ENCODE measurements at places on chromosomes 5 and 9. TPM values are rescaled to one million over a fixed set of nuclear protein-coding genes. Genes with fewer than 3 reads are reported as not detected.

The SLC36A3 gene
- total RNA-seq = not detected

The GARNL3 gene
- total RNA-seq = 13.1 TPM

The EDIL3 gene
- 1.7 TPM for total RNA-seq

GRCh38 chr5:81922854-81923279, 49.0 kb upstream of the ATG10 start:
- no peak for DNase-seq

The GMCL2 gene
- not detected for total RNA-seq

The INSL4 gene
- total RNA-seq = not detected

The SPINK4 gene
- not detected for total RNA-seq

The ANKRD31 gene
- total RNA-seq = 0.05 TPM

- DNase-seq = no peak
Observed at GRCh38 chr9:83424831-83425230, 113.4 kb downstream of the FRMD3 start.

The ADAMTS19 gene
- 0.95 TPM for total RNA-seq

The GRXCR2 gene
- total RNA-seq = 5.5 TPM

The CNTLN gene
- 3.8 TPM for total RNA-seq

DNA sequence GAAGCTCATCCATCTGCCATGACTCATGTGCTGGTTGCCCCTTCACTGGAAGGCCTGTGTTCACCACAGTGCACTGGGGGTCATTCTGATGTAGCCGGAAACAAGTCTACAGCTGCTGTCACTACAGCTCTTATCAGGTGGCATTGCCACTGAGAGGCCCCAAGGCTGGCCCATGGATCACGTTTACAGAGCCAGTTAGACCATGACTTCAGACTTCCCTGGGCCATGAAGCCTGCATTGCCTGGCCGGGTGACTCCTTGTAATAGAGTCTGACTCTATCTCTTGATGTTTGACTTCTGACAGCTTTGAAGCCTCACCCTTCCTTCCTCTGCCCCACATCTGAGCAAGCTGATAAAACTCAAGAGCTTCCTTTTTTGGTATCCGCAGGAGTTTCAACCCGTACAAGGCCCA, 473.5 kb upstream of the DAP start:
- DNase-seq = peak; percentile 50

DNA sequence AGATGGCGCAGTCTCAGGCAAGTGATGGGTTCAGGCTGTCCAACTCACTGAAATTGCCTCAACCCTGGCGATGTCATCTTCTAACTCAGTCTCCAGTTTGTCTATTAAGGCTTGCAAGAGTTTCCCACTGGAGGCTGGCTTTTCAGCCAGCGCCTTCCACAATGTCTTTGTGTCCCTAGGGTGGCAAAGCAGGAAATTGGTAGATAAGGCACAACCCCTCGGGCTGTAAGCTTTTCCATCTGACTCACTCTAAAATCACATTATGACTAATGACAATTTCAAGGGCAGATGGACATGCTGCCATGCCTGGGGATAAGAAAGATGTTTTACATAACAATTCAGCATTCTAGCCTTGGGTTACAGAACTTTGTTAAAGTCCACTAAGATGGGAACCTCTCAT, 61.9 kb downstream of the MROH2B start:
- DNase-seq = no peak

- DNase-seq = no peak
Observed at GRCh38 chr5:37859805-37860204, 20.0 kb upstream of the GDNF start.

DNA sequence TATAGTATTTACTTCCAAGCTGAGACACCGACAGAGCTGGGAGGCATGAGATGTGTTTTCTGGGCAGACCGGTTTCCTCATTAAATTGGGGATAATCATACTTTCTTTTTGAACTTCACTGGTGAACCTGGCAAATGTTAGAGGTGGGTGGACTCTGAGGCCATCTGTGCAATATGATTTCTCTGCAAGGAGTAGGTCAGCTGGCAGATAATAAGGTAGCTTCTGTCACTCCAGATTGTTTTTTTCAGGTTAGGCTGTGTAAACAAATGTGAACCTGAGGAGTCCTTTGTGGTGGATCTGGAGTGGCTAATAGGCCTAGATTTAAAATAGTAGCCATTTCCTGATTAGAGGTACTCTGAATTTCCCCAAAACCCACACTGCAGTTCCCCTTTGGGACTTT, 75.4 kb upstream of the S1PR3 start:
- no peak for DNase-seq

GRCh38 chr5:58410441-58410840, 49.4 kb downstream of the PLK2 start:
- no peak for DNase-seq

- no peak for DNase-seq
Observed at GRCh38 chr5:173963182-173963838, 25.7 kb upstream of the C5orf47 start.

The SHC3 gene
- total RNA-seq = 1.1 TPM

- DNase-seq = no peak
Observed at GRCh38 chr5:143582869-143583268, 179.4 kb upstream of the NR3C1 start.

The SLC36A2 gene
- 0.60 TPM for total RNA-seq

DNA sequence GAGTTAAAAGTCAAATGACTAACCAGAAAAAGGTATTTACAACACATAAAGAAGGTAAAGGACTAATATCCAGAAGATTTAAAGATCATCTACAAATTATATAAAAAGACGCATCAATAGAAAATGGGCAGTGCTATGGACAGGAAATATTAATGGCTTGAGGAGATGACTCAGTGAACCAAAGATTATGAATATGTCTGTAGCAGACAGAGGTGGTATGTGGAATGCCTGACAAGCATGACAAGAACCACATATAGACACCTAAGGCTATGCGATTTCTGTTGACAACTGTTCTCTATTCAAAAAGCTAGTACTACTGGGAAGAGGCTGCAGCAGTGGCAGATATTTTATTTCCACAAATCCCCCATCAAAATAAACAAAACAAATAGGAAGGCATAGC, 177.0 kb upstream of the SH3GL2 start:
- DNase-seq = no peak

DNA sequence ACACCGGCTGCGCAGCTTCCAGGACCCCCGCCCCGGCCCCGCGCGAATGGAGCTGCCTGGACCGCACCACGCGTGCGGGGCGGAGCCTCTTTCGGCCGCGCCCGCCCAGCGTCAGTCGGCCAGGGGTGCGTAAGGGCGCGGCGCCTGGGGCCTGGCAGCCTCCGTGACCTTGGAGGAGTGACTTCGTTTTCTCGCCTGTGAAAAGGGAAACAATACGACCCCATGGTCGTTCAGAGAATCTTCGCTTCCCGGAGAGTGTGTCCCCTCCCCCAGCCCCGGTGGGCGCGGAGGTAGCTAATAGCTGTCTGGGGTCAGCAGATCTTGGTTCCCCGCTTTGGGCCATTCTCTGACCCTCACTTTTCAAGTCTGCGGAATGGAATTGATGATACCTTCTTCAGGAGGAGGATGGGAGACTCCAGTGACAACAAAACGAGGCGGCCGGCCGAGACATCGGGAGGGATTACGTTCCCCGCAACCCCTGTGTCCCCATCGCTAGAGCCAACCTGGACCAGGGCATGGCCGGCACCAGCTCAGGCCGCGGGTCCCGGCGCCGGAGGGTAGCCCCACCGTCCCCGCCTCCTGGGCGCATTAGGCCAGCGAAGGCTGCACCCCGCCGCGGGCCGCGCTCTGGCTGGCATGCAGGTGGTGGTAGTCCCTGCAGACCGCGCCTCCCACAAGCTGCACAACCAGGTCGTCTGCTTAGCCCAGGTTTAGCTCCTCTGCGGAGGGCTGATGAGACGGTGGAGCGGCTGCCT, 5.5 kb upstream of the CDHR2 start:
- peak; percentile 92 for DNase-seq

DNA sequence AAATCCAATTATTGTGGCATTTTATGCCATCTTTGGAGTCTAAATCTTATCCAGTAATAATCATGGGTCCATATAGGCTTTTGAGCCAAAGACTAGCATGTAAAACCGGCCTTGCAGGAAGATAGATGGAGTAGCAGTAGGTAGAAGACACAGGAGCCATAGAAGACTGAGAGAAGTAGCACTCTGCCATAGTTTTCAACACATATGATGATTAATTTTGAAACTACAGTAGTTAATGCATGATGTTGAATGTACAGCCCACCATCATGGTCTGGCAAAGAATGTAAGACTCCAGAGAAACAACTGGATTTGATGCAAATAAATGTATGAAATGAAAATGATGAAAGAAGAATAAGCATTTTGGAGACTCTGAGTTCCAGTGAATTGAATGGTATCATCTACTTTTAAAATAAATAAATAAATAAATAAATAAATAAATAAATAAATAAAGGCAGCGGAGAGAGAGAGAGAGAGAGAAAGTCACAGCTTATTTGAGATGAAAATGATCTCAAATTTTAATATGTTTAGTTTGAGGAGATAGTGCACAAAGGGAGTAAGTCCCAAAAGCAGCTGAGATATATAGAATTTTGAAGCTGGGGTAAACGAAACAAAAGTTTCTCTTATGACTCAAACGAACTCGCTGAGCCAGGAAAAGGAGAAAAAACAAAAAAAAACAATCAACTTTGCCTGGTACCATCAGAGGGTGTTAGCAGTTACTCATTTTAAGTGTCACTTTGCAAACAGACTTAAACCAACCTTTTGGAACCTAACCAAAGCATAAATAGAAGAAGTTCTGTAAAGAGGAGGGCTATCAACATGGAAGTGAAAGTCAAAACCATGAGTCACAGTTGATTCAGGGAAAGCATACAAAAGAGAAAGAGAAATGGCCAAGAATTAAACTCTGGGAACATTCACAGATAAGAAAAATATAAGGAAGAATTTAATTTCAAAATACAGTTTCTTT, 388.7 kb downstream of the CETN3 start:
- DNase-seq = no peak

DNA sequence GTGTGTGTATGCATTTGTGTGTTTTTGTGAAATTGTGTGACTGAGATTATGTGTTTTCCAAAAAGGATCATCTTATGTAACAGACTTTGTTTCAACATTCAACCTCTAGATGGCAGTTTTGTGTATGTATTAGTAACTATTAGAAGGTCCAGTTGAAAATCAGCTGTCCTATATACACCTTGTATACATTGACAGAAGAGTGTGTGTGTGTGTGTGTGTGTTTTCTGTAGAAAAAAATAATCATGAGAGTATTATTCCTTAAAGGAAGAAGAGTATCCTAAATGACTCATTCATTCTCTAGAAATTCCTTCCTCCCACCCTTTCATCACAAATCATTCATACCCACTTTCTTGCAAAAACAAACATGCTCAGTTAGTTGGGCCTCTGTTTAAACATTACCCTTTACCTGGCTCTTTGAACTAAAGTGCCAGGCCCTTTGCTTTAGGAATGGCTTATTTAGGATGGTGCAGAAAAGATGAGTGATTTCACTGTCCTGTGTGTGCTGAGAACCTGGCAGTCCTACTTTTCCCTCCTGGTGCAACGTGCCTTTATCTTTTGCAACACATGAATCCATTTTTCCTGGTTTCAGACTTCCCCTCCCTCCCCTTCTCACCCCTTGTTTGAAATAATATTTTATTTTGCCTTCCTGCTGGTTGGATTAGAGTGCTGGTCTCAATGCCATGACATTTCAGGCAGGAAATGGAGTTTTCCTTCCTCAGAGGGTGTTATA, 152.2 kb downstream of the ARHGAP26 start:
- DNase-seq = no peak

DNA sequence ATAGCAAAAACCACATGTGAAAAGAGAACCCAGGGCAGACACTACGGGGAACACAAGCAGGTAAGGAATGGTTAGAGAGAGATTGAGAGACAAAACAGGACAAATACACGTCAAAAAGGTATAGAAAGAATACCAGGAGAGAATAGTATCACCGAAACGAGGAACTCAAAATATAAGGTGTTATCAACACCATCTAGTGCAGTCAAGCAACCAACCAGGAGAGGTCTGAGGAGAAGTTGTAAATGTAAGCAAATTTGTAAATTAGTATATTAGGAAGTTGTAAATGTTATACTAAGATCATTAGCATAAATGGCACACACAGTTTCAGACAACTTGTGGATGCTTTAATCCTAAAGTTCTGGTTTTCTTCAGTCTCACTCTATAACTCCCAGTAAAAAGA, 355.5 kb downstream of the EBF1 start:
- DNase-seq = no peak

- peak; percentile 69 for DNase-seq
Observed at GRCh38 chr5:179816796-179817469, 3.8 kb upstream of the SQSTM1 start.

The THG1L gene
- 3.9 TPM for total RNA-seq

- DNase-seq = no peak
Observed at GRCh38 chr5:119036101-119036762, 34.7 kb upstream of the DMXL1 start.
